ENCODE measurements at places on chromosomes 1 and 21.

DNA sequence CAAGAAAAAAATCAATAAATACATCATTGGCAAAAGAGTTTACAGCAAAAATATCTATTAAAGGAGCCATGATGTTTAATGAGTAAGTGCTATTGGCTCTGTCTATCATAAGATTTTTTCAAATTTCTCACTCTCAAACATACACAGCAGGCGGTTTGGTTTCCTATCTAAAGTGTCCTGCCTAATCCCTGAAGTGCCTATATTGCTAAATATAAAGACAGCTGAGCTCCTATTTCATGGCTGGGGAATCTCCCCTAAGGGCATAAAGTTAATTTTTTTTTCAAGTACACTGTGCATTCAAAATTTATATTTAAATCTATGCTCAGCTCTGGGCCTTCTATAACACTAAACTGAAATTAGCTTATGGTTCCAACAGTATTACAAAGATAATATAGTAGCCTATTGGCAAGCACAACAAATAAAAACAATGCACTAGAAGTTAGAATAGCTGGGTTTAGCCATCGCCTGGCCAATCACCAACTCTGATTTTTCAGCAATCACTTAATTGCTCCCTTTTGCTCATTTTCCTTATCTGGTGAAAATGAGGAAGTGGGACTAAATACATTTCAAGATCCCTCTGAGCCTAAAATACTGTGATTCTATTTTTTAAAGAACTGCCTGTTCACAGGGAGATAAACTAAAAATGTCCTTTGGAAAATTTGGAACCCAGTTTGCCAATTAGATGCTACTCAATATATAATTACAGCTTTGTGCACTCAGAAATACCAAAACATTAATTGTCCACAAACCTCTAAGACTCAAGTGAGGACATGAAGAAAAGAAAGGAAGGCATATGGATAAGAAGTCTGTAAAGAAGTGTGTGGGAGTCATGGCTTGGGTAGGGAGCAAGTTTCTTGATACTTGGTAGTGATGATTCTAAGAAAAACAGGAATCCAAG is 62.5 kb downstream of the WDR64 start:
- no peak for DNase-seq

GRCh38 chr1:117290890-117291289 is 76.4 kb upstream of the MAN1A2 start:
- no peak for DNase-seq

GRCh38 chr21:46116189-46116775 is 18.4 kb downstream of the COL6A2 start:
- no peak for DNase-seq

DNA sequence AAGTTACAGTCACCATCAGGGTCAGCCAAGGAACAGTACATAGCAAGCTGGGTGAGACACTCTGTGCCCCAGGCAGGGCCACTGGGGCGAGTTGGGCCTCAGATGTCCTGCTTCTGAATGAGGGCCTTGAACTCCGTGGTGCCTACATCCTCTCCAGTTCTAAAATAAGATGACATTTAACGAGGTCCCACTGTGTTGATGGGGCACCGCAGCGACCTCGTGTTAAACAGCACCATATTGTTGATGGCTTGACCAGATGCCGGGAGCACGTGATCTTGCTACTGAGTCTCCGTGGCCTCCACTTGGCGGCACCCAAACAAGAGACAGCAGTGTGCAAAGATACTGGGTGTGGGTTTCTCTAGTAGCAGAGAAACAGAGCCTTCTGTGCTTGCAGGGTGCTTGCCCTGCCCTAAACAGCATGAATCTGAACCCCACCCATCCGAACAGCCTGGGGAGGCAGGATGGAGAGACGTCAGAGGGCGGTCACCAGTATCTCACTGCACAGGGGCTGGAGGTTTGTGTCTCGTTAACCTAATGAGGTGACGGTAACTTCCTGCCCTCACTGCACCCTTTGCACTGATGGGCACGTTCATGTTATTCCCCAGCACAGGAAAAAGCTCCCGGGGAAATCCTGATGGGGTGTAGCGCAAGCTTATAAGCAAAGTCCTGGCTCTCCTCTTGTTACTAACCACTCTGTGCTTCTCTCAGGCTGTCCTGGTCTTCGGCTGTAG is 324.4 kb downstream of the AJAP1 start:
- no peak for DNase-seq

DNA sequence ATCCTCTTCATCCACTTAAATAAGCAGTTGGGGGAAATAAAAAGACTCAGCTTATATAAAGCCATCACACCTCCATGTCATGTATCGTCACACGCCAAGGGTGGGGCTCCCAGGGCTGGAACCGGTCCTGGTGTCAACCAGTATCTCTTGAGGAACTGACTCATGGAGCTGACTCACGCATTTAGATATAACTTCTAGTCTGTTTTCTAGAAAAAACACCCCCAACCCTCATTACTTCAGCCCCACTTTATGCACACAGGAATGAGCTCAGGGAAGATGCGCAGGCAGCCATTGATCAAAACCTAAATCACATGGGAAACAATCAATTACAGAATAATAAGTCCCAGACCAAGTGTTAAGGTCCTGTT is 6.9 kb upstream of the IL22RA1 start:
- DNase-seq: no peak

GRCh38 chr1:176461576-176461975 is 1.4 kb upstream of the PAPPA2 start:
- DNase-seq: no peak

DNA sequence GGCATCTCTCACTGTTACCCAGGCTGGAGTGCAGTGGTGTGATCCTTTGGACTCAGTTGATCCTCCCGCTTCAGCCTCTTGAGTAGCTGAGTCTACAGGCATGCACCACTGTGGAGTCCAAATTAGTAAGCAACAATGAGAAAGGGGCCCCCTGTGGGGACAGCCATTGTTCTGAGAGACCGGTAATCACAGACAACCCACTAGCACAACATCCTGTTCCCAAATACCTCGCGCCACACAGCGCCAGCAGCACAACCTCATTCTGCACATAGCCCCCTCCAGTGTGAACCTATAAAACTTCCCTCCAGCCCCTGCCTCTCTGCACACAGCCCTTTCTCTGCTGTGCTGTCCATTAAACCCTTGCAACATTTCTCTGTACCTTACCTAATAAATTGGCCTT is 226.4 kb downstream of the DYRK1A start:
- DNase-seq: no peak
